ENCODE measurements at places on chromosomes 3 and 15.

- no peak for DNase-seq
Observed at GRCh38 chr15:40499931-40500330, 29.1 kb downstream of the CHST14 start.

DNA sequence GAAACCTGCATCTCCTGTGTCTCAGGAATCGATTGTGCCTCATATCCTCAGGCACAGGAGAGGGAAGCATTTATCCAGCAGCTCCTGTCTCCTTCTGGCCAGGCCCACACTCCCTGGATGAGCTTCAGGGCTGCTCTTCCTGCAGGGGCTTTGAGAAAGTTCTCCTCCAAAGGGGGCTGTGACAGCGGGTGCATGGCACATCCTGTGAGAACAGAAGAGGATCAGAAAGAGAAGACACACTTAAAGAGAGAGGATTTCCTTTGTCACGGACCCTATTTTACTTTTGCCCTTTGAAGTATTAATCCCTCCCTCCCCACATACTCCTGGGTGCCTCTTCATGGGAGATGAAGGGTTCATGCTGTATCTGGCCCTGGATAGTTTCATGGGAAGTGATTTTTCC is 46.0 kb downstream of the MFSD1 start:
- no peak for DNase-seq

- peak; percentile 100 for DNase-seq
Observed at GRCh38 chr3:183116025-183116614, 16.8 kb upstream of the MCCC1 start.

GRCh38 chr15:77607111-77607893 is 25.4 kb downstream of the LINGO1 start:
- DNase-seq = peak; percentile 94

DNA sequence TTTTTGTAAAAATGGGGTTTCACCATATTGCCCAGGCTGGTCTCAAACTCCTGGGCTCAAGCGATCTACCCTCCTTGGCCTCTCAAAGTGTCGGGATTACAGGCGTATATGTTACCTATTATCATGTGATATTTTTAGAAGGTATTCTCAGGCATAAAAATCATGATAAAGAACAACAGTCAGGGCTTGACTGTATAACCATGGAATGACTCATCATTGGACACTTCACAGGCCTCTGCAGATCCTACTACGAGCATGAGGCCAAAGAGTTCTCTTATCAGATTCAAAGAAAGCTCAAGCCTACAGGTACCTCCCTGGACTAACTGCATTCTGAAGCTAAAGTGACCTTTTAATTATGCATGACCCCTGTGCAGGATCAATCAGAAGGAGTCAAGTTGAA is 91.7 kb upstream of the PRICKLE2 start:
- DNase-seq = no peak

DNA sequence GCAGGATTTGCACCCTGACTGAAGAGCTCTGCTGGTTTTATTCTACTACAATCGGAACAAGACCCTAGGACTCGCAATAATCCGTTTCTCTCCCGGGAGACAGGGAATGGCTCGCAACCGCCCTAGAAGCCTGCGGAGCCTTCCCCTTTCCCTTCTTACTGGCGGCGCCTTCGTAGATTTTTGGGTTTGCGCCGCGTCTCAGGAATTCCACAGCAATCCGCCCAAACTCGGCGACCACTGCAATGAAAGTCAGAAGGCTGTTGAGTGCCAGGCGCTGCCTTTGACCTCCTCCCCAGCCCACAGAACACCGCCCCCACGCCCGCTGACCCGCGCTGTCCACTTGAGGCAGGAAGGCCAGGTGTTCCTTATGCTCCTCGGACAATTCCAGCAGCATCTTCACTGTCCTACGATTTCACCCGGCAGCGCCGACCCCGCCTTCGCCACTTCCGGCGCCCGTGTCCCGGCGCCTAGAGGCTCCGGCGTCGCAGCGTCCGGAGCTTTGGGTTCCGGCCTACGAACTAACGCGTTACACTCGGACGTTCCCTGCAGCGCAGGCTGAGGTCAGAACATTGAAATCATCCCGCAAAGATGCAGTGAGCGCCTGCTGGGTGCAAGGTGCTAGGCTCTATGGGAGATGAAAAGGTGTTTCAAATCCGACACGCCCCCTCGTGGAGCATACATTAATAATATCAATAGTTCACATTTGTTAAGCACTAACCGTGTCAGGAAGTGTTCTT is at the start of gene COMMD2:
Gene COMMD2, minus strand, starts transcription at position 439 of the 737 bp plus-strand sequence. Its CDS starts 45 bp downstream, at position 394.
- peak; percentile 91 for DNase-seq

DNA sequence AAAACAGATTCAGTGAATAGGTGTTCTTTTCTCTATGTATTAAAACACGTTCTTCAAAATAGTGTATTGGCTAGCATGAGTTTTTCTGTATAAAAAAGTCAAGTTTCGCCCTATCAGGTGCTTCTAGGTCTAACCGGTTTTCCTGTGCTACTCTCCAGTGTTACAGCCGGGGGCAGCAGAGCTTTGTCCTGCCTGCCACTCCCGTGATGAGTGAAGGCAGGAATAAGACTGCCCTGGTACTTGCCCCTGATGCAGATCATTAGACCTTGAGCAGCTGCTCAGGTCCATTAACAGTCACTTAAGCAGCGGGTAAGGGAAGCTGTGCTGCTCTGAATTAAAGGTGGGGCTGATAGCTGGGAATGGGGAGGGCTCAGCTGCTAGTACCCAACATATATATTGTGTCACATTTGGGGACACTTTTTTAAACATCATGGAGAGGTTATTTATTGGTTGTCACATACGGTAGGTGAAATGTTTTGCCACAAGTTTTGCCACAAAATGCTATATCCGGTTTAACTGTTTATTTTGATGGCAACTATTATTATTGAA is 1.3 kb upstream of the UNC13C start:
- DNase-seq = no peak

GRCh38 chr3:46998121-46998851 is 18.8 kb downstream of the NBEAL2 start:
- DNase-seq = no peak

DNA sequence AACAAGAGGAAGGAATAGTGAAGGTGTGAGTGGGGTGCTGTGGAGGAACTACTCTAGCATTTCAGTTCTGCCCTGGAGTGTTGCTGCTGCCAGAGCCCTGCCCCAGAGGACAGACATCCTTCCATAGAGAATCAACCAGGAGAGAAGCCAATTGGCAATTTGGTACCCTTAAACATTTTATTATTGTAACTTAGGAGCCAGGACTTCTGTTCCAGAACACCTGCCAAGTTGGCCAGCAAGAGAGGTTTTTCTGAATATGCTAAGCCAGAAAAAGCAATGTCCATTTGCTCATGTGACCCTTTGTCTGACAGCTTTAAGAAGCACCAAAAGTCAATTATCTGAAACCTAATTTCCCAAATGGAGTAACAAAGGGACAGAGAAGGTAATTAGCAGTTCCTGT is 264.9 kb downstream of the MEX3B start:
- DNase-seq = no peak

GRCh38 chr15:41281236-41281635 is 50.2 kb downstream of the CHP1 start:
- no peak for DNase-seq

DNA sequence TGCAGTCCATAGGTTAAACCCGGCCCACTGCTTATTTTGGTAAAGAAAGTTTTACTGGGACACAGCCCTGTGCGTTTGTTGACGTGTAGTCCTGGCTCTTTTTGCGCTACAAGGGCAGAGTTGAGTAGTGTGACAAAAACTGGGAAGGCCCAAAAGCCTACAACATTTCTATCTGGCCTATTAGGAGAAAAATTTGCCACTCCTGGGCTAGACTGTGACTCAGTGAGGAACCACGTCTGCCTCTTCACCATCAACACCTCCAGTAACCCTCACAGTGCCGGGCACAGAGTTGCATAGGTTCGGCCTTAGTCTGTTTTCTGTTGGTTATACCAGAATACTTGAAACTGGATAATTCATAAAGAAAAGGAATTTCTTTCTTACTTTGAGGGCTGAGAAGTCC is 110.3 kb downstream of the TOP2B start:
- DNase-seq = no peak

- DNase-seq = no peak
Observed at GRCh38 chr3:27031476-27031875, 337.7 kb downstream of the NEK10 start.
